NCI-H2107 (cell line): ENCODE measurements at places on chromosomes 1 and 21.

DNA sequence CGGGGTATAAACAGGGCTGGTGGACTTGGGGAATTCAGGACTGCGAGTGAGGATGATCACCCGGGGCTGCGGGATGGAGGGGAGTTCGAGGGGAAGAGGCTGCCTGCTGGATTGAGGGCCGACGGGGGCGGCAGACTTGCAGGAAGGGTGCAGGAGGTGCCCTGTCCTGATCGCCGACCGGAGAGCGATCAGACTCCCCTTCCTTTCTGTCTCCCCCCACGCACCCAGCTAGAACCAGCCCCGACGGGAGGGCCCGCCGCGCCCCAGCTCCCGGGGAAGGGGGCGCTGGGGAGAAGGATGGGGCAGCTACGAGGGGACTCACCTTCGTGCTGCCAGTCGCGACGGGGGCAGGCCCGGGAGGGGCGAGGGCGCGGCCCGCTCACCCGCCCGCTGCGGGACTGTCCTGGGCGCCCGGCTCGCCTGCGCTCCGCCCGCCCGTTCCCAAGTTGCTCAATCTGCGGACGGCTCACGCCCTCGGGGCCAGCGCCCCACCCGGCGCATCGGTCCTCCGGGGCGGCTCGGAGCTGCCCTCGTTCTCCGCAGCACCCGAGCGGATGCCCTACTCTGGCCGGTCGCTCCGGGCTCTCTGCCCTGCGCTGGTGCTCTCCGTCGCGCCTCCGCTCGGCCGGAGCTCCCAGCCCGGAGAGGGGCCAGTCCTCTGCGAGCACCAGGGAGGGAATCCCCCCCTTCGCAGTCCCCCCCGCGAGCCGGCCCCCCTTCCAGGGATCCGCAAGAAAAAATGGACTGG, at the start of gene RSPO1:
Gene RSPO1 (minus strand): TSS at position 649 of the 748 bp plus-strand sequence. CDS start 5,231 bp downstream, outside the sequence.
- DNase-seq, result no peak

DNA sequence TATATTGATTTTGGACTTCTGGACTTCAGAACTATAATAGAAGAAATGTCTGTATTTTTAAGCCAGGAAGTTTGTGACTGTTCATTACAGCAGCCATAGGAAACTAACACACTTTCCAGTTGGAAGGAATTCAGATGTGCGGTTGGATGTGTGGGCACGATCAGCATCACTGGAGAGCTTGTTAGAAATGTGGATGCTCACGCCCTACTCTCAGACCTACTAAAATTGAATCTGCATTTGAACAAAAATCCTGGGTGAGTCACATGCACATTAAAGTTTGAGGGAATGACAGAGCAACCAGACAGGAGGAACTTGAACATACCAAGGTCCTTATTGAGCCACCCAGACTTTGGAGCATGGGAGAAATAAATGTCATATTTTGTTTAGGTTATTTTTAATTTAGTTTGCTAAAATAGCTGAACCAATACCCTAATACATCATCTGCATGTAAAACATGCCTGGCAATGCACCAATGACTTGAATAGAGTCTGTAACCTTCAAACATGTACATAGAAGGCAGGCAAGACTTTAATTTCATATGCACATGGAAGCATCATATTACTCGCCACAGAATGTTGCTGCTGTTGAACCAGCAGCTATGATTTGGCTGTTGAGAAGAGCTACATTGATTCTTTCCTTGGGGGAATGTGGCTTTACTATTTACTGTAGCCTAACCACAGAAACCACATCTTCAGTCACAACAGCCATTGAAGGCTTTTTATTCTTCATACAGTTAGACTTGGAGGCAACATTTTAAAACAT, 346.2 kb downstream of the BARHL2 start:
- peak; percentile 65 for DNase-seq

- no peak for DNase-seq
Observed at GRCh38 chr1:202713110-202713509, 2.9 kb upstream of the SYT2 start.

DNA sequence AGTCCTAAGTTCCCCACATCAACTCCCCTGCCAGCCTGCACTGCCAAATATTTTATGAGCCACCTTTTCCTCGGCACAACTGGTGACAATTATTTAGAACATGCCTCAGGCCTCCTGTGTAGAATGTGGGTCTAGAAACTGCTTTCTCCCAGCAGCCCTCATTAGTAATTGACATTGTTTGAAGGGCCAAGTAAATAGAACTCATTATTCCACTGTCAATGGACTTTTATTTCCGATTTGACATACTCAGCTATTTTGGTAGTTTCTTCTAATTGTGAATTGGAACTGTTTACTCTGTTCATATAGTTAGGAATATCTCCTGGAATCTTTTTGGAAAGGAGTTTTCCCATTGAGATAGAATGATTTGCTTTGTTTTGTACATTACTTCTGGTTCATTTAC, 168.8 kb upstream of the L1TD1 start:
- DNase-seq, result no peak

DNA sequence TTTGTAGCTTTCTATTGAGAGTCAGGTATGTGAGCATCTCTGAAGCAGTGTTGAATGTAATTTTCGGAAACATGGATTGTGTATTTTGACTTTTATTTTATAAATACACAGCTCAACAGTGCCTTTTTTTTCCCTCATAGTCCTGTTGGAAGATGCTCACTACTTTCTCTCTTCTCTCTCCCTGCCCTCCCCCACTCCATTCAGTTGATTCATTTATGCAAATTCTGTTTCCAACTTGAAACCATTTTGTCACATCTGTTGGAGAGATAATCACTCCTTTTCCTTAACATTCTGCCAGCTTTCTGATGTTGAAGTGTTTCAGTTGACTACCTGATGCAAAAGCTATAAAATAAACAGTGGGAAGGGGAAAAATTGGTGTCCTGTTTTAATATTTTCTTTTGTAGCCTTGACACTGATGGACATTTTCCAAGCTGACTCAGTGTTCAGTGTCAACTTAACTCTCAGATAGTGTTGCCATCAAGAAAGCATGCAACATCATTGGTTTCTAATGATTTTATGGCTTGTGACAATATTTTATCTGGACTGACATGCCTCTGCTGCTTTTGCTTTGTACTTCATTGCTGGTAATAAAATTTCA, 194.5 kb downstream of the HS2ST1 start:
- DNase-seq, result no peak

GRCh38 chr1:31795801-31796621, 19.8 kb downstream of the SPOCD1 start:
- no peak for DNase-seq

DNA sequence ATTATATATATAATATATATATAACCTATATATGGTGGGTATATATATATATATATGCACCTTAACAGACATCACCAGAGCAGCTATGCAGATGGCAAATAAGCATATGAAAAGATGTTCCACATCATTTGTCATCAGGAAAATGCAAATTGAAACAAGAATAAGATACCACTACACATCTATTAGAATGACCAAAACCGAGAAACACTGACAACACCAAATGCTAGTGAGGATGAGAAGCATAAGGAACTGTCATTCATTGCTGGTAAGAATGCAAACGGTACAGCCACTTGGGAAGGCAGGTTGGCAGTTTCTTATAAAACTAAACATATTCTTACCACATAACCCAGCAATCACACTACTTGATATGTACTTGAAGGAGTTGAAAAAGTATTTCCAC, 219.8 kb upstream of the PRMT6 start:
- DNase-seq, result no peak

- peak; percentile 87 for DNase-seq
Observed at GRCh38 chr1:32335790-32336590, at the start of gene MARCKSL1. MARCKSL1 (minus strand) TSS chr1:32336233; CDS start chr1:32336033, 200 bp downstream.
